GM04503 (cell line): ENCODE measurements at places on chromosomes 4 and X.

- no peak for DNase-seq
Measured at GRCh38 chr4:22496165-22496813, 19.6 kb downstream of the ADGRA3 start.

DNA sequence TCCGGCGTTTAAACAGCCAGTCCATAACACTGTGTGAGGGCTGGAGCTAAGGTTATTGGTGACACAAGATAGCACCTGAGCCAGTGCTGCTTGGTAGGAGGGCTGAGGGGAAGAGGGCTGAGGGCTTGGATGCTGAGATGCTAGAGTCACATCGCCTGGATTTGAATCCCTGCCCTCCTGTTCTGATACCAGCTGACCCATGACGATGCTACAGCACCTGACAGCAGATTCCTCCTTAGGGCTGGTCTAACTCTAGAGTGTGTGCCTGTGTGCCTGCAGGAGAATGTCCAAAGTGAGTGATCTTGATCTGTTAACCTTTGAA, 102.5 kb downstream of the PTTG2 start:
- no peak for DNase-seq

DNA sequence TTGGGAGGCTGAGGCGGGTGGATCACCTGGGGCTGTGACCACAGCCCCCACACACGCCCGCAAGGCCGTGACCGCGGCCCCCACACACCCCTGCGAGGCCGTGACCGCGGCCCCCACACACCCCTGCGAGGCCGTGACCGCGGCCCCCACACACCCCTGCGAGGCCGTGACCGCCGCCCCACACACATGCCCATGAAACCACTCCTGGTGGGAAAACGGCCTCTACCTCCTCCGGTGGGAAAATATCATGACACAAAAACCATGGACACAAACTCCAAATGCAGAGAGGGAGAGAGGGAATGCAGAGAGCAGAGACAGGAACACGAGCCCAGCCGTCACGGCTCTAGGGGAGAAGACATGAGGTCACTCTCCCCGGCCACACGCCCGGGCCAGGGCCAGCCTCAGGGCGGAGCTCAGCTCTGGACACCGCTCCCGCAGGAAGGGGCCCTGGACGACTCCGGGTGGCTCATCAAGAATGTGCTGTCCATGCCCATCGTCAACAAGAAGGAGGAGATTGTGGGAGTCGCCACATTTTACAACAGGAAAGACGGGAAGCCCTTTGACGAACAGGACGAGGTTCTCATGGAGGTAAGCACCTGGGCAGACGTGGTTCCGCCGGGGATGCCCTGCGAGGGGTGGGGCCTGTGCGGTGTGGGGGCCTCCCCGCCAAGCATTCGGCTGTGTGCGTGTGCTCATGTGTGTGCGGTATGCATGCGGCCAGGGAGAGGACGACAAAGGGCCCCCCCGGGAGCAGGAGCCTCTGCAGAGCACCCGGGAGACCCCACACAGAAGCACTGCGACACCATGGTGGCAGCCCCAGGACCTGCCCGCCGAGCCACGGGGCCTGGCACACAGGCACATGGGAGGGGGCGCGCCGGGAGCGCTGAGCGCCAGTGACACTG, 17.4 kb downstream of the ATP5ME start:
- no peak for DNase-seq

DNA sequence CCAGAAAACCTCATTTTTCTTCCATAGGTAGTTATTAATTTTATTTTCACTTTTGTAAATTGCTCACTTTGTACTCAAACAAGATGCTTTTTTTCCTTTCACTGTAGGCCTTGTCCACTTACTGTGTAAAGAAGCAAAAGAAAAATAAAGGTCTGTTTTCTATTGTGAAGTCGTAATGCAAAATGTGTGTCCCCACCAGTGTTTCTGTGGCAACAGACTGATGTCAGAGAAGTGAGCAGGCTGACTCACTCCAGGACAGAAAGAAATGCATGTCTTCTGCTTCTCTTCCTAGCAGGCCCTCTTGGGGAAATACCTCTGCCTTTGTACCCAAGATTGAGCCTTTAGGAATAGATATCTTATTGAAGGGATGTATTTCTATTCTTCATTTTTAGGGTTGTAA, 30.3 kb downstream of the INPP4B start:
- peak; percentile 69 for DNase-seq

DNA sequence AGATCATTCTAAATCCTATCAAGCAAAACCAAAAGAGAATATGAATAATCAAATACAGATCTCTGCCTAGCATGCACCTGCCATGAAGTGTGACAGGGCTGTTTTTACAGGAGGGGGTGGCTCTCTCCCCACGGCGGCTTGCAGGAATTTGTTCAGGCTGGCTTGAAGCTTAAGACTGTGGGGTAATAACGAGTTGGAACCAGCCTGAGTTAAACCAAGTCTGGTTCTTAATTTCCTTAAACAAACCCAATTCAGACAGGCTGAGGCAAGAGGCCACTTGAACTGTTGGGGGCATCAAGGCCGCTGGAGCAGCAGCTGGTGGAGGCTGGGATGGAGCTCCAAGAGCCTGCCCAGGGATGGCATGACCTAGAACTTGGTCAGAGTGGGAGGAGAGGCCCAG, 45.1 kb upstream of the LGI2 start:
- no peak for DNase-seq

- DNase-seq, result no peak
Measured at GRCh38 chr4:15233626-15234025, 194.2 kb upstream of the C1QTNF7 start.

- DNase-seq, result no peak
Measured at GRCh38 chr4:15550491-15550890, 80.8 kb downstream of the CC2D2A start.

- no peak for DNase-seq
Measured at GRCh38 chr4:65467068-65467680, 203.1 kb downstream of the EPHA5 start.

DNA sequence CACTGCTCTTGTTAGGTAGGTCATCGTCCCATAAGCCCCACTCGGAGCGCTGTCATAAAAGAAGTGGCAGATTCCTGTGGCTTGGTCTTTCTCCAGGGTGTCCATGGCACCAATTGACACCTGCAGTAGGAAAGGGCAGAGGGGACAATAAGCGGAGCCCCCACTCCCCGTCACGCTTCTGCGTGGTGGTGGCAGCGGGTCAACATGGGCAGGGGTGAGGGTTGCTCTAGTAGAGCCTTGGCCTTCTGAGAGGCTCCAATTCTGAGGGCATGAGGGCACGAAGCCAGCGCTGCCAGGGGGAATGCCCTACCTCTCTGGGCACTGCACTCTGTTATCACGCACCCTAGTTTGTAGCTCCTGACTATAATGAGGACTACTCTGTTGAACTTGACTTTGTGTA, 90.4 kb downstream of the PHKA2 start:
- no peak for DNase-seq

- no peak for DNase-seq
Measured at GRCh38 chr4:168163106-168163505, 70.8 kb downstream of the ANXA10 start.

DNA sequence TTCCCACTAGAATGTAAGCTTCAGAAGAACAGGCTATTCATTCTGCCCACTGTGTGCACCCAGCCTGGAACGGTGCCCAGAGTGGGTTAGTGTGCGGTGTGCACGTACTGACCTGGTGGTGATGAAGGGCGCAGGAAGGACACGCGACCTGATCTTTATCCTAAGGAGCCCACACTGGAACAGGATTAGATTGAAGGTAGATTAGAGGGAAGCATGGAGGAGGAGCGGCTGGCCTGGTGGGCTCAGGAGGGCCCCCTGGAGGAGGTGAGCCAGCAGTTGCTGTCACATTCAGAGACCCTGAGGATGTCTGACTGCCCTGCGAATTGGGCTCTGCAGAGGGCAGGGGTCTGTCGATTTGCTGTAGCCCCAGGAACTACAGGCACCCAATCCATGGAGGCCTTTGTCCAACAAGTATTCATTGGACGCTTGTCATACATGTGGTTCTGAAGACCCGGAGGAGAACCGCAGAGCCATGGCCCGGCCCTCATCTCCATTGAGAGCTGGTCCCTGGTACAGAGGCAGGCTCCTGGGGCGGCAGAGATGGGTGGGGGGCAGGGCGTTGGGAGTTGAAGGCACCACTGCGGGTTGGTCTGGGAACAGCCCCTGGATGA, 73.2 kb downstream of the HTRA3 start:
- no peak for DNase-seq

- peak; percentile 34 for DNase-seq
Measured at GRCh38 chr4:158858410-158859199, 89.8 kb downstream of the FNIP2 start.

GRCh38 chr4:100254237-100254636, 64.0 kb upstream of the DDIT4L start:
- DNase-seq, result no peak

DNA sequence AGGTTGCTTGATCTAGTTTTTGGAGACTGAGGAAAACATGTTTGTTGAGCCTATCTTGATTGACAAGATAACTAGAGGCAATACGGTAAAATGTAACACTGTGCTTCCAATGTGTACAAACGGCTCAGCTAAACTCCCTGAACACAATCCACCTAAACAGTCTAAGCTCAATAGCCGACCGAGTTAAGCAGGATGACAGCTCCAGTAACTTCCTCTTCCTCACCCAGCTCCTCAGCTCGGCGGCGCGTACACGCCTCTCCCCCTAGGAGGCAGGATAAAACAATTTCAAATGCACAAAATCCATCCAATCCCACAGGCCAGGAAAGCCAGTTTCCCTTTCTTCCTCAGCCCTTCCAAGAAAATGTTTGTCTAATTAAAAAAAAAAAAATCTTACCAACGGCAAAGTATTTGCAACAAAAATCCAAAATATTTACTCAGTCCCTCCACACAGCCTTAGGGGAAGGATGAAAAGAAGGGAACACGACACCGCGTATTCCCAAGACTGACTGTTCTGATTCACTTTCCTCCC, 1.0 kb downstream of the CNOT6L start:
- peak; percentile 47 for DNase-seq

- DNase-seq, result no peak
Measured at GRCh38 chrX:112235547-112235946, 153.0 kb upstream of the TRPC5 start.

DNA sequence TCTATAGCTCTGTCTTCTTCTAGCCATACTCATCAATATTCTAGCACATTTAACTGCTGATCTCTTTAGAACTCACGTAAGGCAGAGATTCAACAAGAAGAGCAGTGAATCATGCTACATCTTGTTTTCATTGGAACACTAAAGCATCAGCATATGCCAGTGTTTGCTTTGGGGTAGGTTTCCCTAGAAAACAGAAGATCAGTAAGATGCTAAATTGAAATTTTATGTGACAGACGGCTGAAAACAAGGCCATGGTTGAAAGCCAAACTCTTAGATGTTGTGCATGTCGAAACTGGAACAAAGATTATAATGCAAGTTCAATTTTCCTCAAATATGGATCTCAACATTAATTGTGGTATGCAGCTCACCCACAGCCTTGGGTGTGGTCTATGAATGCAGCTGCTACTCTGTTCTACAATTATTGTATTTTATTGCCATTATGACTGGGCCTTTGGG, 107.6 kb downstream of the PDLIM5 start:
- no peak for DNase-seq

GRCh38 chrX:40285876-40286275, 188.1 kb upstream of the BCOR start:
- no peak for DNase-seq

DNA sequence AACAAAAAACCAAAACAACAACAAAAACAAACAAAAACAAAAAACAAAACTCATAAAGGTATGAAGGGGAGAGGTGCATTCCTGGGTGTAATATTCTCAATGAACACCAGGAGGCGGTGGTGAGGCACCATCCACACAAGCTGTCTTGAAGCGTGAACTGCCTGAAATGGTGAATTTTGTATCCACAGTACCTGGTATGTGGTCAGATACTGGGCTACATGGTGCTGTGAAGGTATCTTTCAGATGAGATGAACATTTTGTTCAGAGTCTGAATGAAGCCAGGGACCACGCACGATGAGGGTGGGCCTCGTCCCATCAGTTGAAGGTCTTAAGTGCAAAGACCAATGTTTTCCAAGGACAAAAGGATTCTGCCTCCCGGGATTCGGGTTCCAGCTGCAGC, 58.5 kb downstream of the ASMT start:
- no peak for DNase-seq

GRCh38 chrX:97334850-97335249, 451.1 kb downstream of the RPA4 start:
- DNase-seq, result no peak

DNA sequence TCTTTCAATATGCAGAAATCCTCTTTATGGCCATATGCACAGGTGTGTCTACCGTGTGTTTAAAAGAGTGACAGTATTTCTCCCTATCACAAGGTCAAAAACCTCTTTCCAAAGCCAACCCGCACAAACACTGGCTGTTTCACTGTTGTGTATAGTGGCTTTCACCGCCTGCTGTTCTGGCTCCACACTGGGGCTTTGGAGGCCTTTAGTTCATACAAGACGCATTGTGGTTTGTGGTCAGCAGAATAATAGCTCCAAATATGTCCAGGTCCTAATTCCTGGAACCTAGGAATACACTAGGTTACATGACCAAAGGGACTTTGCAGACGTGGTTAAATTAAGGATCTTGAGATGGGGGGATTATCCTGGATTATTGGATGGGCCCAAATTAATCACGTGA, 40.7 kb upstream of the FAM9A start:
- DNase-seq, result no peak

DNA sequence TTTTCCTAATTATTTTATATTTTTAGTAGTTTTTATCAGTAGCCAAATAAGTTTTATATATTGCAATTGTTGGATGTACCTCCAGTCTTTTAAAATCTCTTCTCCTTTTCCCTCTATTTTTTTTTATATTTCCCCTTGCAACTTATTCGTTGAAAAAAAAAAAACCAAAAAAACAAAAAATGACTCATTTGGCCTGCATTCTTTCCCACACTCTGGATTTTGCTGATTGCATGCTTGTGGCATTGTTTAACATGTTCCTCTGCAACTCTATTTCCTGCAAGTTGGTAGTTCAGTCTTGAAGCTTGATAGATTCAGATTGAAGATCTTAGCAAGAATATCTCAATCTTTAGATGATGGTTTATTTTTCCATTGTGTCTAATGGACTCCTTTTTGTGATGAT, 260.6 kb upstream of the BOD1L1 start:
- DNase-seq, result peak; percentile 86

- DNase-seq, result peak; percentile 70
Measured at GRCh38 chr4:10179957-10180602, 63.5 kb upstream of the WDR1 start.

DNA sequence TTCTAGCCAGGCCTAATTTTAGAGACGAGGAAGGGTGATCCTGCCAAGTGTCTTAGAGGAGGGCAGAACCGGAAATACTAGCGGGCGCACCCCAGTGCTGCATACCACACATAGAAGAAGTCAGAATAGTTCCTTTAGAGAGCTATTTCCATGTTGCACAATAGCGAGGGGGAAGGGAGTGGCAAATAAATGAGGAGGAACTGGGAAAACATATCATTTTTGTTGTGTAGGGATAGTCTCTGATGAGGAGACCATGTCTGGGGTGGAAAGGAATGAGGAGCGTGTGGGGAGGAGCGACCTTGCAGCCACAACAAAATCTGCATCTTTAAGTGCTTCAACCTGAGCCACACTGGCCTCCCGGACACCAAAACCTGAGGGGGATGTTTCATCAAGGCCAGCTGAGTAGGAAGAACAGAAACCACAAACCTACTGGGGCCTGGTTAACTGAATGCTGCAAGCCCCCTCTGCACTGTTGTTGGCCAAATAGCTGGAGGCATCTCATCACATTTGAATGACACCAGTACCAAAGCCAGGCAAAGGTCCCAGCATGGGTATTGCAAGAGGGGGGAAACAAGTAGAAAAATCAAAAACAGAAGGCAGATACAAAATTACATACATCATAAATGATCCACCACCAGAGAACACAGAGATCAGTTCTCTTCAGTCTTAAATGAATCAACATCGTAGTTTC, 26.7 kb upstream of the C1QTNF7 start:
- DNase-seq, result peak; percentile 89

GRCh38 chr4:23130845-23131244, 438.1 kb downstream of the GBA3 start:
- DNase-seq, result no peak

GRCh38 chrX:126342859-126343258, 176.8 kb upstream of the DCAF12L2 start:
- no peak for DNase-seq
